ENCODE measurements at places on chromosomes 7 and 10. TPM values are rescaled to one million over a fixed set of nuclear protein-coding genes. Genes with fewer than 3 reads are reported as not detected.

- H3K36me3 ChIP-seq = no peaks in the 10 kb centered on the region
- no peak overlapping the region for H3K4me3 ChIP-seq
- H3K4me1 ChIP-seq = peaks cover 2% of the 10 kb centered on the region
Measured at GRCh38 chr10:113443141-113443925, 109.5 kb upstream of the HABP2 start.

DNA sequence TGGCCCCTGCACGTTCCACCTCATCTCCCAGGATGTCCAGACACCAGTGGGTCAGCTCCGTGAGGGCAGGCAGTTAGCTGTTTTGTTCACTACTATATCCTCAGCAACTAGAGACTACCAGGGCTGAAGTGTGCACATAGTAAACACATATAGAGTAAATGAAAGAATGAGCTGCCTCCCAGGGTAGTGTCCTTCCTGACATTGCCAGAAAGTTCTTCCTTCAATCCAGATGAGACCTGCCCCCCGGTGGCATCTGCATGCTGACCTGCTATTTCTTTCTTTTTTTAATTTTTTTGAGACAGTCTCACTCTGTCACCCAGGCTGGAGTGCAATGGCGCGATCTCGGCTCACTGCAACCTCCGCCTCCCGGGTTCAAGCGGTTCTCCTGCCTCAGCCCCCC is 14.0 kb upstream of the ARPC1A start:
- peaks cover 3% of the 10 kb centered on the region for H3K27me3 ChIP-seq
- no peaks in the 10 kb centered on the region for H3K36me3 ChIP-seq
- no peak overlapping the region for H3K27ac ChIP-seq
- H3K4me1 ChIP-seq = no peaks in the 10 kb centered on the region

GRCh38 chr7:140333223-140333622 is 65.1 kb downstream of the SLC37A3 start:
- H3K4me1 ChIP-seq = no peaks in the 10 kb centered on the region
- no peak overlapping the region for H3K4me3 ChIP-seq
- peaks cover 7% of the 10 kb centered on the region for H3K36me3 ChIP-seq
- H3K27ac ChIP-seq = no peak overlapping the region
- no peaks in the 10 kb centered on the region for H3K27me3 ChIP-seq

DNA sequence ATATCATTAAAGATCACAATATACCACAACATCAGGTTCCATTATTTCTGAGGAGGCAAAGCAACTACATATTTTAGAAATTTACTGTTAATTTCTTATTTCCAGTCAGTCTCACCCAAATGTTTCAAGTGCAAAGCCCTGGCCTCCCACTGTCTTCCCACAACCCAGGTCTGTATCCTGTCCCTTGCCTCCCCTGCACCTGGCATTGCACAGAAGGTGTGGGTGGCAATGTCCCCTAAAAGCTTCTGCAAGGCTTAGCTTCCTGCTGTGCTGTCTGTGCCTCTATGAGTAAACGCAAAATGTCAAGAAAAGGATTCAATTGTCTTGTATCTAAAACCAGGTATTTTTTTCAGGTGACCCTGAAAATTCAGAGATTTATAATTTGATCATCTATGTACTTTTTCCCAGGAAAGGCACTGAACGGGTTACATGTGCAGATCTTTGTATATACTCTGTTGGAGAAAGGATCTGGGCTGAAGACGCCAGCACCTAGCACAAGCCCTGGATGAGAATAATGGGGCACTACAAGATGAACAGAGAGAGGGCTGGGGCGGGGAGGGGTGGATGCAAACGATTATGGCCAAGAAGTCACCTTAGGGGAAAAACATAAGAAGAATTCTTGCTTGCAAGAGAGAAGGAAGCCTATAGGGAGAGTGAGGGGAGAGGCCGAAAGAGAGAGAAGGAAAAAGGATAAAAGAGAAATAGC is 3.1 kb upstream of the ANTXRL start:
- no peaks in the 10 kb centered on the region for H3K27me3 ChIP-seq
- peaks cover 25% of the 10 kb centered on the region for H3K4me1 ChIP-seq
- H3K27ac ChIP-seq = peak overlapping the region; percentile 9
- no peak for DNase-seq
- peak overlapping the region; percentile 79 for H3K4me3 ChIP-seq

GRCh38 chr10:102001435-102002068 is 54.4 kb downstream of the ARMH3 start:
- peak overlapping the region; percentile 56 for H3K27ac ChIP-seq
- no peak for DNase-seq
- H3K4me3 ChIP-seq = no peak overlapping the region
- peaks cover 12% of the 10 kb centered on the region for H3K4me1 ChIP-seq
- no peaks in the 10 kb centered on the region for H3K27me3 ChIP-seq

DNA sequence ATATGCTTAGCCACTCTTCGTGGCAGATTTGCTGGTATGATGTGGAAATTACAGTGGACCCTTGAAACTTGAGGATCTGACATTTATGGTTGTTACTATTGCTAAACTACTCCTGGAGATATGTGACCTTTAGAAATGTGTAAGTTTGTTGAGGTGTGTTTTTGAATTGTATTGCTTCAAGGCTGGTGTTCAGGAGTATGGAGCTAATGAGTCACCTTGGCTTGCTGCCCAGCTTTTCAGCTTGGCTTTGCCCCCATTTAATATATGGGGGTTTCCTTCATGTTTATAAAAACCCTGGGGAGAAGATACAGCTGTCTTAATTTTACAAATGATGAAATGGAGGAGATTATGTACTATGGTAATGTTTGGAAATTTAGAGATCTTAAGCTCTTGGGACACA is 11.6 kb downstream of the HBP1 start:
- DNase-seq = peak; percentile 49
- peak overlapping the region; percentile 0 for H3K27ac ChIP-seq
- peak overlapping the region; percentile 6 for H3K4me3 ChIP-seq
- no peaks in the 10 kb centered on the region for H3K27me3 ChIP-seq

DNA sequence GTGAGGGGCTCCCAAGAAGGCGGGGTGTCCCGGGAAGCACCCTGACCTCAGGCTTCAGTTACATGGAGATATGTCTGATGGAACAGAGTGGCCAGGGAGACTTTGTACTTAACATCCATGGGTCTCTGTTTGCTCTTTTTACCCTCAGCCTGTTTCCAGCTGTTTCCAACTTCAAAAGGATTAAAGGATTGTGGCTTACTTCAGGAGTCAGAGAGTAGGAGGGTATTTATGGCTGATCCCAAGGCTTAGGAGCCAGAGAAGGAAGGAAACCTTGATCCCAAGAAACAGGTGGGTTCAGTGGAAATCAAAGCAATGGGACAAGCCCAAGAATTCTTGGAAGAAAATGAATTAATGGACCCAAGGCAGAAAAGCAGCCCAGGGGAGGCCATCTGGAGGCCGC is 37.7 kb upstream of the ZNF438 start:
- peaks cover 3% of the 10 kb centered on the region for H3K4me1 ChIP-seq
- no peak overlapping the region for H3K27ac ChIP-seq
- no peak overlapping the region for H3K4me3 ChIP-seq
- DNase-seq = no peak
- H3K36me3 ChIP-seq = no peaks in the 10 kb centered on the region
- H3K27me3 ChIP-seq = peaks cover 16% of the 10 kb centered on the region

GRCh38 chr10:96228408-96228994 is 42.9 kb downstream of the BLNK start:
- no peak overlapping the region for H3K4me3 ChIP-seq
- DNase-seq = no peak
- H3K4me1 ChIP-seq = peaks cover 3% of the 10 kb centered on the region
- no peaks in the 10 kb centered on the region for H3K36me3 ChIP-seq

GRCh38 chr10:96548589-96548988 is 34.9 kb upstream of the TLL2 start:
- H3K36me3 ChIP-seq = peaks cover 37% of the 10 kb centered on the region
- H3K4me1 ChIP-seq = no peaks in the 10 kb centered on the region
- no peak for DNase-seq
- no peak overlapping the region for H3K4me3 ChIP-seq
- no peaks in the 10 kb centered on the region for H3K27me3 ChIP-seq

DNA sequence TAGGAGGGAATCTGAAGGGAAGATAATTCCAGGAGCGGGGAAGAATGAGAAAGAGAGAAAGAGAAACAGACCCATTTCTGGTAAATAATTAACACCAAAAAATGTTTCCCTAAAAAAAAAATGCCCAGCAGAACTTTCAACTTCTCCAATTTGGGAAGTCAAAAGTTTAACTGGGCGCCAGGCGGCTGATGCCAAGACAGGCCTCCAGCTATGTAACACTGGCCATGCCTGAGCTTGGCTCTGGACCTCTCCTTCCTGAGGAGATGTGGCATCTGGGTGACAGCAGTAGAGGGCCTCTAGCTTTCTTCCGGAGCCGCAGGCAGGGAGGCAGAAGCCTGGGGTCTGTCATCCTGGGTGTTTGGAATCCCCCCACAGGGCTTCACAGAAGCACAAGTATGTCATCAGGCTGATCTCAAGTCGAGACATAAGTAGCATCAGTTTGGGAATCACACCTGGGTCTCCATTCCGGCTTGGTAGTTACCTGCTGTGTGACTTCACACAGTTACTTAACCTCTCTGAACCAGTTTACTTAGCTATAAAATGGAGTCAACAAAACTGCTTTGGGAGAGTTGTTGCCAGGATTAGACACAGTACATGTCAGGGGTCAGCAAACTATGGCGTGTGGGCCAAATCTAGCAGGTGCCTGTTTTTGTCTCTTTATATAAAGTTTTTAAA is 50.5 kb upstream of the TCF7L2 start:
- no peaks in the 10 kb centered on the region for H3K27me3 ChIP-seq
- H3K4me3 ChIP-seq = no peak overlapping the region
- H3K27ac ChIP-seq = no peak overlapping the region
- no peaks in the 10 kb centered on the region for H3K36me3 ChIP-seq
- no peaks in the 10 kb centered on the region for H3K4me1 ChIP-seq
- DNase-seq = no peak

GRCh38 chr10:93392121-93392520 is 90.0 kb downstream of the MYOF start:
- no peak overlapping the region for H3K27ac ChIP-seq
- peaks cover 9% of the 10 kb centered on the region for H3K4me1 ChIP-seq
- H3K27me3 ChIP-seq = peaks cover 1% of the 10 kb centered on the region

GRCh38 chr10:110528224-110528996 is 30.7 kb downstream of the DUSP5 start:
- H3K27ac ChIP-seq = no peak overlapping the region
- peaks cover 22% of the 10 kb centered on the region for H3K4me1 ChIP-seq
- no peaks in the 10 kb centered on the region for H3K27me3 ChIP-seq
- no peaks in the 10 kb centered on the region for H3K36me3 ChIP-seq
- H3K4me3 ChIP-seq = no peak overlapping the region
- DNase-seq = no peak

- no peaks in the 10 kb centered on the region for H3K4me1 ChIP-seq
- no peaks in the 10 kb centered on the region for H3K27me3 ChIP-seq
- H3K4me3 ChIP-seq = no peak overlapping the region
- no peak overlapping the region for H3K27ac ChIP-seq
Measured at GRCh38 chr10:13068071-13068470, 31.9 kb upstream of the OPTN start.

- DNase-seq = no peak
- H3K36me3 ChIP-seq = no peaks in the 10 kb centered on the region
- H3K27ac ChIP-seq = no peak overlapping the region
Measured at GRCh38 chr10:77493851-77494261, 143.8 kb downstream of the KCNMA1 start.

GRCh38 chr7:33707427-33707826 is 197.9 kb upstream of the BMPER start:
- H3K4me1 ChIP-seq = no peaks in the 10 kb centered on the region
- no peak overlapping the region for H3K4me3 ChIP-seq
- H3K36me3 ChIP-seq = peaks cover 2% of the 10 kb centered on the region
- DNase-seq = no peak
- H3K27me3 ChIP-seq = no peaks in the 10 kb centered on the region

- peaks cover 4% of the 10 kb centered on the region for H3K4me1 ChIP-seq
- peak overlapping the region; percentile 67 for H3K27ac ChIP-seq
- H3K4me3 ChIP-seq = peak overlapping the region; percentile 85
- no peaks in the 10 kb centered on the region for H3K27me3 ChIP-seq
- DNase-seq = no peak
Measured at GRCh38 chr7:30771880-30772425, 736 bp downstream of the MINDY4 start.

GRCh38 chr7:93194386-93194785 is 31.9 kb downstream of the HEPACAM2 start:
- no peak overlapping the region for H3K27ac ChIP-seq
- no peaks in the 10 kb centered on the region for H3K36me3 ChIP-seq
- no peak for DNase-seq
- H3K27me3 ChIP-seq = peaks cover 34% of the 10 kb centered on the region
- H3K4me3 ChIP-seq = no peak overlapping the region

- H3K4me3 ChIP-seq = peak overlapping the region; percentile 56
- H3K4me1 ChIP-seq = peaks cover 24% of the 10 kb centered on the region
- H3K27me3 ChIP-seq = peaks cover 18% of the 10 kb centered on the region
- no peaks in the 10 kb centered on the region for H3K36me3 ChIP-seq
- peak overlapping the region; percentile 38 for H3K27ac ChIP-seq
- no peak for DNase-seq
Measured at GRCh38 chr10:30398788-30399187, 35.2 kb upstream of the MAP3K8 start.

DNA sequence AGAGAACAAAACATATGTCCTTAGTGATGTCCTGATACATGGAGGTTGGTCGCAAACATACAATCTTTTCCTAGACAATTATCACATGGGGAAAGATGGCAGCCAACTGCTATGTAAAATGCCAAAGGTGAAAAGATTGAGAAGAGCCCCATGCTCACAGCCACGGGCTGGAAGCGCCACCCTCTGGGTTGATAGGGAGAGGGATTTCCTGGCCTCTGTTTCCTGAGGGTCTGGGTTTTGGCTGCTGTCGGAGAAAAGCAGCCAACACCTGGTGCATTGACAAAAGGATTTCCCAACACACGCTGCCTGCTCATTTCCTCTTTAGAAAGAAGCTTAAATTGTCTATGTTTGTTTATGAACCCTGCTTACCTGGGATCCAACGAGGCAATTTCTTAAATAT is 43.8 kb downstream of the ITIH5 start:
- H3K4me1 ChIP-seq = no peaks in the 10 kb centered on the region
- H3K4me3 ChIP-seq = no peak overlapping the region
- no peak for DNase-seq
- H3K36me3 ChIP-seq = no peaks in the 10 kb centered on the region
- no peaks in the 10 kb centered on the region for H3K27me3 ChIP-seq

DNA sequence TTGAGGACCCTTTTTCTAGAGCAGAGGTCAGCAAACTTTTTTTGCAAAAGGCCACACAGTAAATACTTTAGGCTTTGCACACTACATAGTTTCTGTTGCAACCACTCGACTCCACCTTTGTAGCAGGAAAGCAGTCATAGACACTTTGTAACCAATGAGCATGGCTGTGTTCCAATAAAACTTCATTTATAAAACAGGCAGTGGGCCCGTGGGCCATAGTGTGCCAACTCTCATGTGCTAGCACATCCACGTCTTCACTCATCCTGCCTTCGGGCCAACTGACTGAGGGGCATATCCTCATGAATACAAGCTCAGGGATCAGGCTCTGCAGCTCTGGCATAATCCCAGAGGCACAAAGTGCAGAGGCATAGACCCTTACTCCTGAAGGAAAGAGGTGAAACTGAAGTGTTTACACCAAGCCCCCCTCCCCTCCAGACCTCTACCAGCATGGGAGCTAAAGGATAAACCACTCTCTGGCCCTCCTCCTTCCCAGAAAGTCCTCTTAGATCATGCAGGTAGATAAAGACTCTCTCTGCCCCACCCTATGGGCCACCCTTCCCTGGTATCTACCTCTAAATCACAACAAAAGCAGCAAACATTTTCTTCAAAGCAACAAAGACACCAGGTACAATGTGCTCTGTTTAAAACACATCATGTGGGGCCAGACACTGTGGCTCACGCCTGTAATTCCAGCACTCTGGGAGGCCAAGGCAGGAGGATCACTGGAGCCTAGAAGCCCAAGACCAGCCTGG is 71.0 kb downstream of the DLG5 start:
- no peaks in the 10 kb centered on the region for H3K36me3 ChIP-seq
- no peak overlapping the region for H3K4me3 ChIP-seq
- H3K27me3 ChIP-seq = no peaks in the 10 kb centered on the region
- DNase-seq = no peak

The FBH1 gene
- total RNA-seq = 89.1 TPM

The ANKRD1 gene
- total RNA-seq = not detected

The ATP6V0E2 gene
- 90.5 TPM for total RNA-seq

The MAT1A gene
- total RNA-seq = not detected

The CHCHD2 gene
- 155 TPM for total RNA-seq

The ADARB2 gene
- total RNA-seq = not detected

The DPP6 gene
- total RNA-seq = not detected
